ENCODE measurements at places on chromosomes 3 and 15.
A peak's percentile ranks its signal among the peaks of the same experiment; 100 is the strongest.

- H3K36me3 ChIP-seq, result no peaks in the 10 kb centered on the region
- H3K27ac ChIP-seq, result peak overlapping the region; percentile 75
- peaks cover 5% of the 10 kb centered on the region for H3K4me1 ChIP-seq
- no peak overlapping the region for H3K4me3 ChIP-seq
- H3K27me3 ChIP-seq, result no peaks in the 10 kb centered on the region
Observed at GRCh38 chr15:38610748-38611147, 46.1 kb upstream of the RASGRP1 start.

DNA sequence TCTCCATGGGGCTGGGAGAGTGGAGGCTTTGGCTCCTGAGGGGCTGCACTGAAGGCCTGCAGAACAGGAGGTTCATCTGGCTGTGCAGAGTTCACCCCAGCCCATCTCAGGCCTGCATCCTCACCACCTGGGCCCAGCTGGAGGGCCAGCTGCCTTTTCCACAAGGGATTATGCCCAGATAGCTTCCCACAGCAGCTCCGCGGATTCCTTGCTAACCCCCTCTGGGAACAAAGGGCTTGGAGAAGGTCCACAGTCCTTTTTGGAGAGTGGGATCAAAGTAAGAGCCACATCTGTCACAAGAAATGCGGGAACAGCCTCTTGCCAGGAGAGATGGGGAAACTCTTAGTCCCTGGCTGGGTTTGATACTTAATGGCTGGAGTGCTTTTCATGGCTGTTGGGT is 164.7 kb upstream of the RGMA start:
- no peaks in the 10 kb centered on the region for H3K36me3 ChIP-seq
- no peak overlapping the region for H3K27ac ChIP-seq
- no peaks in the 10 kb centered on the region for H3K27me3 ChIP-seq
- no peaks in the 10 kb centered on the region for H3K4me1 ChIP-seq
- no peak for DNase-seq

DNA sequence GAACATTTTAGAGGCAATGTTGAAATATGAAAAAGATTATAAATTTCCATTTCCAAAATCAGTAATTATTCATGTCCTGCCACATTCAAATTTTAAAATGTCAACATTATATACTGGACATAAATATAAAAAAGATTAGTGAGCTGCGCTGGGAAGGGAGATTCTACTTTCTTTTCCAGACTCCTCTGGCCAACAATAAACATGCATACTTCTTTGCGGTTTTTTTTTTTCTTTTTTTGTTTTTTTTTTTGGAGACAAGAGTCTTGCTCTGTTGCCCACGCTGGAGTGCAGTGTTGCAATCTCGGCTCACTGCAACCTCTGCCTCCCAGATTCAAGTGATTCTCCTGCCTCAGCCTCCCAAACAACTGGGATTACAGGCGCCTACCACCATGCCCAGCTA is 105.5 kb downstream of the ADAM10 start:
- no peak overlapping the region for H3K4me3 ChIP-seq
- H3K27ac ChIP-seq, result no peak overlapping the region
- H3K36me3 ChIP-seq, result no peaks in the 10 kb centered on the region
- H3K4me1 ChIP-seq, result no peaks in the 10 kb centered on the region
- no peak for DNase-seq

GRCh38 chr15:70209499-70209898 is 111.8 kb upstream of the TLE3 start:
- no peaks in the 10 kb centered on the region for H3K36me3 ChIP-seq
- no peak overlapping the region for H3K4me3 ChIP-seq
- H3K4me1 ChIP-seq, result no peaks in the 10 kb centered on the region
- no peak for DNase-seq

DNA sequence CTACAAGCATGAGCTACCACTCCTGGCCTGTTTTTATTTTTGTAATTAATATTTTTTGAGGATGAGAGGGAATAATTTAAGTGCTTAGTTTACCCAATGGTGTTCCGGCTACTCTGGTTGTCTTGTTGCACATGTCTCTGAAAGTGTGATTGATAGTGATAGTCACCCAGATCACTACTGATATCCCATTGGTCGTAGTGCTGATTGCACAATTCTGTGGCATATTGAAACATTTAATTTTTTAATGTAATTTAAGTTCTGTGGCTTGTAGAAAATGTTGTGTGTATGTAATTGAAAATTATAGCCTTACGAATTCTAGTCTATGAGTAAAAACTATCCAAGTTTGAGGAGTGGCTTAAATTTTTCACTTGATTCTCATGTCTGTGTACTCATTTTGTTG is 11.9 kb downstream of the ARIH2 start:
- H3K27ac ChIP-seq, result no peak overlapping the region
- H3K4me3 ChIP-seq, result no peak overlapping the region
- DNase-seq, result no peak
- no peaks in the 10 kb centered on the region for H3K27me3 ChIP-seq
- H3K36me3 ChIP-seq, result peaks cover 80% of the 10 kb centered on the region

GRCh38 chr3:133213937-133214336 is 175.7 kb downstream of the TMEM108 start:
- no peaks in the 10 kb centered on the region for H3K27me3 ChIP-seq
- H3K4me1 ChIP-seq, result no peaks in the 10 kb centered on the region
- no peak overlapping the region for H3K27ac ChIP-seq
- no peak for DNase-seq
- no peak overlapping the region for H3K4me3 ChIP-seq
- H3K36me3 ChIP-seq, result no peaks in the 10 kb centered on the region

DNA sequence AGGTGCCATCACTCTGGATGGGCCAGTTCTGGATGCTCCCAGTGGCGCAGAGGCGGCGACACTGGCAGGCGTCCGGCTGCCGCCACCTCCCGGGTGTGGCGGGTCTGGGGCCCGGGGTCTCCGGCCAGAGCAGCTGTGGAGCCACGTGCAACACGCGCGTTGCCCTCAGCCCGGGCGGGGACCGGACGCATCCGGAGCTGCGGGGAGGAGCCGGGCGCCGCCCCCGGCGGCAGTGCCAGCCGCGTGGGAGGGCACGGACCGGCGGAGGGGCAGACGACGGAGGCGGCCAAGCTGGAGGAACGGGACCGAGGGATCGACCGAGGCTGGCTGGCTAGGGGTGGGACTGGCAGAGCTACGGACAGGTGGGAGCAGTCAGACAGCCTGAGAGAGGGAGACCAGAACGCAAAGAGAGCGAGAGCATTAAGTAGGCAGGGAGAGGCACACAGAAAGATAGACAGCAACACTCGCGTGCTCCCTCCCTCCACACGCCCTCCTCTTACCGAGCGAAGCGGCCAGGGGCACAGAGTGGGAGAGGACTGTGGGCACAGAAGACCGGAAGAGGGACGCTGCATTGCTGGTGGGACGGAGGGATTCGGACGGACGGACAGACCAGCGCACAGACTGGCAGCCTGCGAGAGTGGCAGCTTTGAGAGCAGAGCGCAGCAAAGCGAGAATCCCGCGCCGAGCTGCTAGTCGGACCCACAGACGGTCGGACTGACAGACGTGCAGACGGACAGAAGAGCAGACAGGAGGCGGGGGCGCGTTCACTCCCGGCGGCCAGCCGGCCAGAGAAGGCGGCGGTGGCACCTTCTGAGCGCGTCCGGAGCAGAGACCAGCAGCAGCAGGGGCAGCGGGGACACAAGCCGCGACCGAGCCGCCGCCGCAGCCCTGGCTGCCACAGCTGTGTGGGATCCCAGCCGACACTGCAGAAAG is at the start of gene ARPP21:
ARPP21 (plus strand) TSS at position 272 of the 933 bp plus-strand sequence. CDS start 42,227 bp downstream, outside the sequence.
- no peaks in the 10 kb centered on the region for H3K27me3 ChIP-seq
- no peaks in the 10 kb centered on the region for H3K36me3 ChIP-seq
- no peaks in the 10 kb centered on the region for H3K4me1 ChIP-seq
- H3K4me3 ChIP-seq, result peak within 1 kb of the TSS; percentile 34

DNA sequence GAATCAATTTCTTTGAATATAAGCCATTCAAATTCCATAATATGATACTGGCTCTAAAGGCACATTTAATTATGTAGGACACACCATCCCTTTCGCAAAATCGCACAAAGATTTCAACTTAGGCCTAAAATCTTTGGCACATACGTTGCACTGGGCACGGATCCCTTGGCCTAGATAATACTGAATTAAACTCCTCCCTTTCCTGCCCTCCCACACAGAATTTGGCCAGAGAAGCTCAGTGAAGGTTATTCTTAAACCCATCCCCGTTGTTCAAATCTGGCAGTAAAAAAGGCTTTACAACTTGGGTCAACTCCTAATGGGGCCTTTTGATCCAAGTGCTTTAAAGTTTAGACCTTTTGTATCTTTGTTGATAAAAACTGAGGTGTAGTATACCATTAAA is 247.2 kb downstream of the PTPRG start:
- H3K36me3 ChIP-seq, result no peaks in the 10 kb centered on the region
- H3K4me3 ChIP-seq, result no peak overlapping the region
- H3K27ac ChIP-seq, result no peak overlapping the region

- H3K4me1 ChIP-seq, result peaks cover 37% of the 10 kb centered on the region
- H3K27me3 ChIP-seq, result no peaks in the 10 kb centered on the region
- H3K36me3 ChIP-seq, result no peaks in the 10 kb centered on the region
- no peak for DNase-seq
- peak overlapping the region; percentile 98 for H3K27ac ChIP-seq
- peak overlapping the region; percentile 69 for H3K4me3 ChIP-seq
Observed at GRCh38 chr15:90099868-90100831, 2.1 kb downstream of the IDH2 start.

DNA sequence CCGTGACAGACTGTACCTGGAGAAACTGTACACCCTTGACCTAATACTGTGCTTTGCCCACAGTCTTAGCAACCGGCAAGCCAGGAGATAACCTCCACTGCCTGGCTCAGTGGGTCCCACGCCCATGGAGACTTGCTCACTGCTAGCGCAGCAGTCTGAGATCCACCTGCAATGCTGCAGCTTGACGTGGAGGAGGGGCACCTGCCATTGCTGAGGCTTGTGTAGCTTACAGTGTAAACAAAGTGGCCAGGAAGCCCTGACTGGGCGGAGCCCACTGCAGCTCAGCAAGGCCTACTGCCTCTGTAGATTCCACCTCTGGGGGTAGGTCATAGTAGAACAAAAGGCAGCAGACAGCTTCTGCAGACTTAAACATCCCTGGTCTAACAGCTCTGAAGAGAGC is 189.3 kb downstream of the EDEM1 start:
- H3K4me3 ChIP-seq, result no peak overlapping the region
- DNase-seq, result no peak
- no peaks in the 10 kb centered on the region for H3K36me3 ChIP-seq
- no peak overlapping the region for H3K27ac ChIP-seq

DNA sequence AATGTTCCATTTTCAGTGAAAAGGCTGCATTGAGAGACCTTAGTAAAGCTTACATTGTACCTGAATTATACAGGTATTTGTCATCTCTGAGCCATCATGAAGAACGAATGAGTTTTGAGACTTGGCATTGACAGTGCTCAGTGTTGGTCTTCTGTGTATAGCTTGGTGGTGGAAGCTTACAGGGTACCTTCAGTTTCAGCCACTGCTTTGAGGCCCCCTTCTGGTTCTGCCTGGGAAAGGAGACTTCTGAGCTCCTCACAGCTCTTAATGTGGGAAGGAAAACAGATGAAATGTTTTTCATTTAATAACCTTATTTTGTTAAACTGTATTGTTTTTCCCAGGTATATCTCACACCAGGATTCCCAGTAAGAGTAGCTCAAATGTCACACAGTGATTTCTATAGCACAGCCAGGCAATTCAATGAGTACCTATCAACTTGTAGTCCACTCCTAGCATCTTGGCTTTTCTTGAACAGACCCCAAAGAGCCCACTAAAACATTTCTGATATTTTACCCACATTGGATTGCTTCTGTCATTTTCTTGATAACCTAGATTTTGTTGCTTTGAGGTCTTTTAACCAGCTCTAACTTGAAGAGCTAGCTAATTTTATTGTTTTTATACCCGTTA is 5.6 kb downstream of the SERPINI1 start:
- H3K4me3 ChIP-seq, result no peak overlapping the region
- H3K4me1 ChIP-seq, result no peaks in the 10 kb centered on the region
- no peak overlapping the region for H3K27ac ChIP-seq
- no peaks in the 10 kb centered on the region for H3K36me3 ChIP-seq
- H3K27me3 ChIP-seq, result no peaks in the 10 kb centered on the region

DNA sequence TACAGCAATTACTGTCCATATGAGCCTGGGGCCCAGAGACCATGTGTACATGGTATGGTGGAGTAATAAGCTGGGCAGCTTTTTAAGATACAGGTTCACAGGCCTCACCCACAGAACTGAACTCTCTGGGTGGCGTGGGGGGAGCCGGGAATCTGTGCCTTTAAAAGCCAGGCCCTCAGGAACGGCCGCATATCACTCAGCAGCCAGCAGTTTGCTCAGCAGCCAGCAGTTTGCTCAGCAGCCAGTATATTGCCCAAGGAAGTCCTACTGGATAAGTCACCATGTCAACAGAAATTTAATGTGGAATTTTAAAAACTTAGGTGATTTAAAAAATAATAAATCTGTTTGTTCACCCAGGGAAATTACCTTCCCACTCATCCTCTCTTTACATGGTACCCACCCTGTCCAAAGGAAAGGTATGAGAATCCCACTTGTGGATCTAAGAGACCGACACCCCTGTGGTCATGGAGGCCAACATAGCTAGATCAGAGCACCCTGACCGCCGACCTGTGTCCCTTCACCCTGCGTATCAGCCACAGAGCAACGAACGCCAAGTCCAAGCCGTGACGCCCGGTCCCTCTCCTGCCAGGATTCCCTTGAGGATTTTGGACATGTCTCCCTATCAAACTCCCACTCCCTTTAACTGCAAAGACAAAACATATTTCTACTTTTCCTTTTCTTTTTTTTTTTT is 95.7 kb upstream of the CHRM5 start:
- H3K4me3 ChIP-seq, result no peak overlapping the region
- no peak overlapping the region for H3K27ac ChIP-seq
- no peaks in the 10 kb centered on the region for H3K4me1 ChIP-seq
- no peaks in the 10 kb centered on the region for H3K36me3 ChIP-seq
- DNase-seq, result no peak
- H3K27me3 ChIP-seq, result no peaks in the 10 kb centered on the region

DNA sequence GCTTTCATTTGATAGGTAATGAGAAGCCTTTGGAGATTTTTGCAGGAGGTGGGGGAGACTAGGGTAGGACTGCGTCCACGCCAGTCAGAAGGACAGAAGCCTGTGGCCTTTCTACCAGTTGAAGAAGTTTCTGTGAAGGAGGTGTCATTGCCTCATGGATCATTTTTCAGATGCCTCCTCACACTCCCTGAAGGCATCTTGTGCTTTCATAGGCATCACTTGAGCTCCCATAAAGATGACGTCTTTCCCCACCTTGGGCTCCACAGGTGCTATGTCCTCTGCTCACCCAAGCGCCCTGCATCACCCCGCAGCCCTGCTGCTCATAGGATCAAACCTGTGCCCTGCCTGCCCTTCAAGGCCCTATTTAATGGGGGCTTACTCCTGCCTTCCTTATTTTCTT is 7.5 kb upstream of the ITGA11 start:
- H3K27ac ChIP-seq, result no peak overlapping the region
- no peaks in the 10 kb centered on the region for H3K27me3 ChIP-seq
- DNase-seq, result no peak

DNA sequence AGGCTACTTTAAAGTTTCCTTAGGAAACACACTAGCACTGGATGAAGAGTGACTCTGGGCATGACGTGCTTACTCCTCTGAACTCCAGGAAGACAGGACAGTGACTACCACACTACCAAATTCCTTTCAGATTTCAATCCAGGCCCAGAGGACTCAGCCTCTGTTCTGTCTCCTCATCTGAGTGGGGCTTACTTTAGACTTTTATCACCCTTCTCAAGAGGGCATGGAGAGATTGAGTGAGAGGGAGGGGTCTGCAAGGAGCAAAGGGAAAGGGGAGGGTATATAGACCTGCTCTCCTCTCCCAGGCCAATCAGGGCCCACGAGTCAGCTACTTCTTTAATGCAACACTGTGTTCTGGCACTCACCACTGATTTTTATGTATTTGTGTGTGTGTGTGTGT is 29.4 kb upstream of the RSL24D1 start:
- no peak overlapping the region for H3K4me3 ChIP-seq
- no peaks in the 10 kb centered on the region for H3K36me3 ChIP-seq
- no peak for DNase-seq
- no peaks in the 10 kb centered on the region for H3K27me3 ChIP-seq

Measured in esophagus squamous epithelium (tissue), 5 donors.